ENCODE measurements at places on chromosomes 5 and 9.

GRCh38 chr5:133935667-133935940, 32.8 kb downstream of the C5orf15 start:
- DNase-seq: no peak

GRCh38 chr9:80158131-80158530, 586.4 kb downstream of the TLE4 start:
- DNase-seq: no peak

- no peak for DNase-seq
Observed at GRCh38 chr5:78750281-78750680, 101.7 kb upstream of the LHFPL2 start.

- DNase-seq: no peak
Observed at GRCh38 chr5:76149636-76150035, 66.5 kb downstream of the SV2C start.

DNA sequence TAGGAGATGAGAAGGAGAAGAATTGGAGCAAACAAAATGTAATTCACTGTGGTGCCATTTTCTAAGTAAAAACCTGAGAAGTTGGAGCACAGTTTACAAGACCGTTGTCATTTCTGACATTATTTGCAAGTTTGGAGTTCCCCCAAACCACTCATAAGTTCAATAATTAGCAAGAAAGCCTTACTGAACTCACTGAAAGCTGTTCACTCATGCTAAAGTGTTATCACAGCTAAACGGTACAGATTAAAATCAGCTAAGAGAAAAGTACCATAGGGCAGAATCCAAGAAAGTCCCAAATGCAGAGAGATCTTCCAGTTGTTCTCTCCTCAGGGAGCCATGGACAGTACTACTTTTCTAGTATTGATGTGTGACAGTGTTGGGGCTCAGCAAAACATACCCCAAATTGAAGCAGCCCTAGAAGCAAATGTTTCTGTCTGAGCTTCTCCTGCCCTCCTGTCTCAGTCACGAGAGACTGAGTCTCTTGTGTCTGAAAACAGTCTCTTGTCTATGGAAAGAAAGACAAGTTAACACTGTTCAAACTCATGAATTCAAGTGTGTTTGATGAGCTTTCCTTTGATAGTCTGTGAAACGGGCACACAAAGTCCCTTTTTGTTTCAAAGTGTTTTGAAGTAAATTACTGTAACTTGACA, 221.2 kb downstream of the GABRG2 start:
- no peak for DNase-seq

- DNase-seq: no peak
Observed at GRCh38 chr9:68704814-68705530, at the start of gene PIP5K1B. Gene PIP5K1B, plus strand, starts transcription at chr9:68705240. Its CDS starts 117,375 bp downstream, at chr9:68822615.

DNA sequence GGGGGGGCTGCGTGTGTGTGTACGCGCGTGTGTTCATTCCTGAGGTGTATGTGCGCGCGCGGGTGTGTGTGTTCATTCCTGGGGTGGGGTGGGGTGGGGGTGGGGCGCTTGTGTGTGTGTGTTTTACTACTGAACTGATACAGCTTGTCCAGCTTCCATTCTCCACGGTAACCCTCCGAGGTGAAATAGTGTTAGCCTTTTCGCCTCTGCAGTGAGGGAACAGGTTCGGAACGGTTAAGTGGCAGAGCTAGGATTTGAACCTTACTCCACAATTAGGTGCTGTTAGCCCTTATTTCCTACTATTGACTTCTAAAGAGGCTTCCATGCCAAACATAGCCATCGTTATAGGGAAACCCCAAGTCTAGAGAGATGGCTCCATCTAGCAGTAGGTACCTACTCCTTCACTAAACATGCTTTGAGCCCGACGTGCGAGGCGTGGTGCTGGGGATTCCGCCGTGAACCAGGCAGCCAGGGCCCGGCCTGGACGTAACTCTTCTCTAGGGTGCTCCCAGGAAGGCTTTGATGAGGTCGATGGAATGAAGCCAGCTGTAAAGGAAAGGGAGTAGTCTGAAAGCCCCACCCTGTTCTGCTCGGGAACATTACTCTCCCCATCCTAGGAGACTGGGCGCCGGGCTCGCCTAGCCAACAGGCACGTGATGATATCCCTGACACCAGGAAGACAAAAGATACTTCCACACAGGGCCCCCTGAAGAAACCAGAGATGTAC, 782 bp upstream of the SKP1 start:
- no peak for DNase-seq

DNA sequence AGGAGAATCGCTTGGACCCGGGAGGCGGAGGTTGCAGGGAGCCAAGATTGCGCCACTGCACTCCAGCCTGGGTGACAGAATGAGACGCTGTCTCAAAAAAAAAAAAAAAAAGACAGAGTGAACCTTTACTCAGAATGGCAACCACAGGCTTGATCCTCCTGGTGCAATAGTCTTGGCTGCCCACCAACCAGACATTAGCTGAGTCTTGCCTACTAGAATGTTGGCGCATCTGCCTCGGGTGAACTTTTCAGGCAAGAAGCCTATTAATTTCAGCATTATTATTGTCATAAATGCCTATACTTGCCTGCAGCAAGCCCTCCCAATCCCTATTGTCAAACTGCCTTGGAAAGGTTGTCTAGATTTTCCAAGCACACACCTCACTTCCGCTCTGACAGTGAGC, 4.2 kb downstream of the SERINC5 start:
- DNase-seq: no peak

DNA sequence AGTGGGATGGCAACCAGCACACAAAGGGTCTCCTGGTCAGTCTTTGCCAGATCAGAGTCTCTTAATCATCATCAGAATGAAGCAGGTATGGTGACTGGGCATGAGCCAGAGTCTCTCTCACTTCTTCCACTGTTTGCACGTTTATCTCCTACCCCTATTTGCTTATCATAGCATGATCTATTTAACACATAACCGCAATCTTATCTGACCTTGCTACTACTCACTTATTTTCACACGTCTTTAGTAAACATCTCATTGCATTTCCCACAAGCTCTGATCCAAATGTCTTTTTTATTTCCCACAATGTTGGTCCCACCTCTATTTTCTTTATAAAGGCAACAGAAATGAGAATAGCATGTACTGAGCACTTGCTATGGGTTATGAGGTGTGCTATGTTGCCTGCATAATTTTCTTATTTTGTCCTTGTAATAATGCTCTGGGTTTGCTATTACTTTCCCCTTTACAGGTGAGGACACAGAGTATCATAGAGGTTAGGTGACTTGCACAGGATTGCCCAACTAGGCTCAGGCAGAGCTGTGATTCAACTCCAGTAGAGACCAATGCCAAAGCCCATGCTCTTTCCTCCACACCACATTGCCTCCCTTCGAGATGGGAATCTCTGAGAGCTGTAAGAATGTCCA, 39.7 kb upstream of the IL7R start:
- no peak for DNase-seq

GRCh38 chr5:6407558-6408259, 29.4 kb upstream of the MED10 start:
- no peak for DNase-seq

DNA sequence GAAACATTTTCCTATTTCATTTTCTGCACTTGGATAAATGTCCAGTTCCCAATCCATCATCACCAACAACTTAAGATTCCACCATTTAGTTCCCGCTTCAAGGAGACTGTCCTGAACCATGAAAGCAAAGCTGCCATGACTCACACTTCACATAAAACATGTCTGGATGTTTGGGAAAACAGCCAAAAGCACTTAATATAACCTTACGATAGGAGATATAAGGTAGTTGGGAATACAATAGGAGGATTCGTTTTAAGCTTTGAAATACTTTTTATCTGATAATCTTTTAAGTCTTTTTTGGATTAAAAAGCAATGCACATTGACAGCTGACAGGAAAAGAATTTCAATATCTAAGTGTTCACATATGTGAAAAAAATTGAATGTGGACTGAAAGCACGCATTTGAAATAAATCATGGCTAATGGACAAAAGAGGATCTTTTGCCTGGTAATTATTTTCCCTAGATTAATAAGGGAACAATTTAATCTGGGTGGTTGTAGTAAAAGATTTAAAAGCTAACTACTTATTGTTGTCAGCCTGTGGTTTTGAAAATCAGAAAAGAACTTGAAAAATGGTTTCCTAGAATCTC, 17.3 kb upstream of the TGFBI start:
- DNase-seq: no peak

GRCh38 chr5:31492869-31493268, 39.0 kb downstream of the DROSHA start:
- DNase-seq: no peak

Measured in activated T-cell treated with anti-CD3 and anti-CD28 coated beads for 4 hours (primary cell).